ENCODE measurements at places on chromosomes 13 and 19.

DNA sequence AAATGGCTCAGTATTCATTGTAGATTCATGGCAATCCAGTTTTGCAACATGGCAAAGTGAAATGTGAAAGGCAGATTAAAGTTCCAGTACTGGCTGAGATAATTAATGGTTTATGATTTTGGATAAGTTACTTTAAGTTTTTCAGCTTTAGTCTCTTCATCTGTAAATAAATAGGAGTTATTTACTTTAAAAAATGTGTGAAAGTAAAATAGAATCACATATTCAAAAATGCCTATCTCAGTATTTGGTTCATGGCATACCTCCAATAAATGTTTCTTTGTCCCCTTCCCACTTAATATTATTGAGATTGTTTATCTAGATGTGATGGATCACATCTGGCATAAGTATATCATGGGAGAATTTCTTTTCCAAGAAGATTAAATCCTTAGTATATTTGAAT is 426.0 kb downstream of the GPC5 start:
- DNase-seq = no peak

- DNase-seq = no peak
Observed at GRCh38 chr13:86840250-86841191, 830.6 kb upstream of the SLITRK5 start.

DNA sequence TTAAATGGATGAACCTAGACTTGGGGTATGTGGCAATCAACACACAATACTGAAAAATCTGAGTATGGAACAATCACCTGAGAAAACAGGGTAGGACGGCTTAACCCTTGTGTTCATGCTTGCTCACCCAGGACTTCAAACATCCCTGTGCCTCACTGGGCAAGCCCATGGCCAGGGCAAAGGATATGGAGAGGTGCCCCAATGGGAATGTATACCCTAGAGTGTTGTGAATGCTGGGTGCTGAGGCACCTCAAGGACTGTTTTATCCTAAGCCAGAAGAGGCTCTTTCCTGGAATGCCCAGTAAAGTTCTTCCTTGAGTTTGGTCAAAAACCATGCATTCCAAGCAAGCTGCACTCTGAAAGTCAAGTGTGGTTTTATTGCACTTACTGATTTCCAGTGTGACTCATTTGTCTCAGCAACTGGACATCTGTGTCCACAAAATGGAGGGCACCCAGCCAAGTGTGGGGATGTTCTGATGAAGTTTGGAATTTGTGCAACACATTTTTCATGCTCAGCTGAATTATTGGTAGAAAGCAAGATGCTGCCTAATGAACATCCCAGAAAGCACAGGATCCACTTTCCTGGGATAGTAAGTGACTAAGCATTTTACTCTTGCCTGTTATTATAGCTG is 531.3 kb downstream of the RFC3 start:
- DNase-seq = no peak

GRCh38 chr19:45049073-45049736 is 10.4 kb downstream of the CLASRP start:
- no peak for DNase-seq

- no peak for DNase-seq
Observed at GRCh38 chr13:102400675-102401145, 1.1 kb downstream of the FGF14 start.

GRCh38 chr13:31301119-31301518 is 101.3 kb downstream of the B3GLCT start:
- no peak for DNase-seq

- peak; percentile 97 for DNase-seq
Observed at GRCh38 chr19:45770192-45771101, 1.4 kb upstream of the SIX5 start.
